CD4-positive, alpha-beta T cell treated with Interleukin-10 for 1 hour (primary cell): ENCODE measurements at places on chromosomes 2 and 18.

GRCh38 chr2:170843656-170844055 is 27.0 kb downstream of the GAD1 start:
- peak; percentile 7 for DNase-seq

DNA sequence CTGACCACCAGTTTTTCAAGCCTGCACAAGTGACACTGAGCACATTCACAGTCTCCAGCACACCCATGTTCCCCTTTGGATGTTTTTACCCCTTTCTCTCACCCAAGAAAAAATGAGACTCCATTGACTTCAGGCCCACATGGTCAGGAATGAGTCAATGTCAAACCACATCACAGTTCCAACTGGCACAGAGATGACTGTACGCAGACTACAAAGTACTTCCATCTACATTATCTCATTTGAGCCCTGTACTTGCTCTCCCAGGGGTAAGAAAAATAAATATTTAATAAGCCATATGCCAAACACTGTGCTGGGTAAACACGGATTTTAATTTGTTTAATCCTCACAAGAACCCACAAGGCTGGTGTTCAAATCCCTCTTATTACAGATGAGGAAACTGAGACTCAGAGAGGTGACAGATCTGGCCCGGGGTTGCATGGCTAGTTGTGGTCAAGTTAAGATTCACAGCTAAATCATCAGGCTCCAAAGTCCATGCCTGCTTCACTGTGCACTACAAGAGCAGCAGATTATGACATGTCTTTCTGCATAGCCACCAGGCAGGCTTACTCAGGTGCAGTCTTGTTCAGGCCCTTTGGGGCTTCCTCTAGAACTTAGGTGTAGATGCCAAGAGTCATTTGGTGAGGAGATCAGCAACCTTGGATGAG is 106.1 kb downstream of the TXNL1 start:
- DNase-seq, result no peak

- DNase-seq, result no peak
Measured at GRCh38 chr2:127044165-127044718, 62.7 kb downstream of the BIN1 start.

DNA sequence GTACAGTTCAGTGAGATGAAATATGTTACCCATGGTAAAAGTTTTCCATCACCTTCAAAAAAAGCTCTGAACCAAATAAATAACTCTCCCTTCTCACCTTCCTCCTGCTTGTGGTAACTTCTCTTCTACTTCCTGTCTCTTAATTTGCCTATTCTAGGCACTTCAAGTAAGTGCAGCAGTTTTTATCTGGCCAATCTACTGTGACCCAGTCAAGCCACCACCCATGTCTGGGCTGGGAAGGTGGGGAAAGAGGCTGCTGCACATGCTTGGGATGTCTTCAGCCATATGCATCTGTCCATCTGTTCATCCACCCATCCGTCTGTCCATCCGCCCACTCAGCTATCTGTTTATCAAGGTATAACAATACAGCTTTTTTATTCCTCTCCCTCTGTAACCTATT is 31.6 kb downstream of the ZNF532 start:
- DNase-seq, result peak; percentile 3

- no peak for DNase-seq
Measured at GRCh38 chr2:207288628-207289027, 122.9 kb upstream of the KLF7 start.

DNA sequence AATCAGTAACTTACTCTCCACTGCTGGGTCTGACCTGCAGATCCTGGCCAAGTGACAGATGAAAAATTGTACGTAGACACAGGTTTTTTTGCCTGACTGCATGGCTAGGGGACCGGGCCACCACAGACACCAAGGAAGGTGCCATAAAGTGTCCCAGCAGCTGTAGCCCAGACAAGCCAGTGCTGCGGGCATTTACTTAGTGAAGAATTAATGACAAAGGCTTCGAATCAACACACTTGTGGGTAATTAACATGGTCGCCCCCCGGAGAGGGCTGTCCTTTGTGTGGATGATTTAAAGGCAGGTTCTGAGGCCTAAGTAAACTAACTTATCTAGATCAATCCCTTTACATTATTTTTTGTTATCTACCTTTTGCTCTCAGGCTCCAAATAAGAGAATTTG is 1709.1 kb upstream of the LRRTM1 start:
- no peak for DNase-seq

- DNase-seq, result peak; percentile 36
Measured at GRCh38 chr2:208373460-208374089, 33.0 kb upstream of the PTH2R start.

DNA sequence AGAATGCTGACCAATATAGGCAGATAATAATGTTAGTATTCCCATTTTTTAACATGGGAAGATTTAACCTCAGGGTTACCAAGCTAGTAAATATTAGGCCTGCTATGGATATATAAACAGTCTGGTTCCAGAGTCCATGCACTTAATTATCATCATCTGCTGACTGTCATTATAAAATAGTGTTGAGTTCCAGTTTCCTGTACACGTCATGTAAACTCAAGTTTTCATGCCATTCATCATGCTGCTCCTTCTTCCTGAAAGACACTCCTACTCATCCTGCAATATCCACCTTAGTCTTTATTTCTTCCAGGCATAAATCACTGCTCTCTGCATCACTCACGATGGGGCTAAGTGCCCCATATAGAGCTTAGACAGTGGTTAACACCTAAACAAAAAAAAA is 420.8 kb upstream of the SPHKAP start:
- DNase-seq, result no peak
